ENCODE measurements at places on chromosomes 16 and 17. TPM values are rescaled to one million over a fixed set of nuclear protein-coding genes. Genes with fewer than 3 reads are reported as not detected.

Gene NME1
- 188 TPM for total RNA-seq

Gene TMEM94
- 69.9 TPM for total RNA-seq

Gene CORO1A
- total RNA-seq: 987 TPM

Gene CMTR2
- 23.8 TPM for total RNA-seq

Gene TPSAB1
- total RNA-seq: 6.6 TPM

Gene SLC6A2
- total RNA-seq: not detected

Gene REXO5
- total RNA-seq: 15.8 TPM

- H3K27me3 ChIP-seq: no peaks in the 10 kb centered on the region
- no peaks in the 10 kb centered on the region for H3K36me3 ChIP-seq
These were observed 205.6 kb downstream of the GRIN2A start for GRCh38 chr16:9976601-9977000.

DNA sequence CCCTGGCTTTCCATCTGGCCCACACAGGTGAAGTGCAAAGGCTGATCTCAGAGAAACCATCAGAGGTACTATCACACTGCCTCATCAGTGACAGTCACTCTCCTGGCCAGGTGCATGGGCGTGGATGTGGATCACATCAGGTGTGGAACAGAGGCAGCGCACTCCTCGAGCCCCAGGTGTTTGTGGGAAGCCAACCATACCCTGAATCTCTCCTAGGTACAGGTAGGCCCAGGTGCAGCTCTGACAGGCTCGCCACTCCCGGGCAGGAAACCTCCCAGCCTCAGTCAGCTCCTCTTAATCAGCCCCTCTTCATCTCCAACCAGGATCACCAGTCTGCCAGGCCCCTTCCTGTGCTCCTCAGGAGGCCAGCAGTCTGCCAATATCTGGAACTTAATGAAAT, 31.7 kb downstream of the TLE7 start:
- DNase-seq: no peak
- H3K4me1 ChIP-seq: peaks cover 2% of the 10 kb centered on the region
- H3K4me3 ChIP-seq: no peak overlapping the region
- peaks cover 27% of the 10 kb centered on the region for H3K27me3 ChIP-seq
- no peak overlapping the region for H3K27ac ChIP-seq
- H3K36me3 ChIP-seq: no peaks in the 10 kb centered on the region

- H3K36me3 ChIP-seq: peaks cover 12% of the 10 kb centered on the region
- peak overlapping the region; percentile 99 for H3K27ac ChIP-seq
- peaks cover 71% of the 10 kb centered on the region for H3K4me1 ChIP-seq
- DNase-seq: peak; percentile 93
- H3K27me3 ChIP-seq: no peaks in the 10 kb centered on the region
These were observed 2.9 kb downstream of the RNASEK start for GRCh38 chr17:7014995-7015958.

- peaks cover 2% of the 10 kb centered on the region for H3K27me3 ChIP-seq
- peak overlapping the region; percentile 86 for H3K4me3 ChIP-seq
- H3K4me1 ChIP-seq: peaks cover 23% of the 10 kb centered on the region
- no peaks in the 10 kb centered on the region for H3K36me3 ChIP-seq
- peak overlapping the region; percentile 30 for H3K27ac ChIP-seq
- DNase-seq: no peak
These were observed 698 bp downstream of the ACBD4 start for GRCh38 chr17:45135978-45136791.

- H3K36me3 ChIP-seq: no peaks in the 10 kb centered on the region
- no peak overlapping the region for H3K4me3 ChIP-seq
These were observed 252.4 kb upstream of the CACNG5 start for GRCh38 chr17:66582373-66583111.

GRCh38 chr16:15915555-15916081, 27.2 kb upstream of the CEP20 start:
- no peak overlapping the region for H3K4me3 ChIP-seq
- DNase-seq: no peak
- H3K36me3 ChIP-seq: no peaks in the 10 kb centered on the region
- no peak overlapping the region for H3K27ac ChIP-seq
- H3K27me3 ChIP-seq: no peaks in the 10 kb centered on the region

- no peak overlapping the region for H3K27ac ChIP-seq
- H3K4me3 ChIP-seq: no peak overlapping the region
- no peaks in the 10 kb centered on the region for H3K36me3 ChIP-seq
- no peak for DNase-seq
- H3K4me1 ChIP-seq: no peaks in the 10 kb centered on the region
- peaks cover 11% of the 10 kb centered on the region for H3K27me3 ChIP-seq
These were observed 73.7 kb downstream of the IRX3 start for GRCh38 chr16:54212893-54213292.

DNA sequence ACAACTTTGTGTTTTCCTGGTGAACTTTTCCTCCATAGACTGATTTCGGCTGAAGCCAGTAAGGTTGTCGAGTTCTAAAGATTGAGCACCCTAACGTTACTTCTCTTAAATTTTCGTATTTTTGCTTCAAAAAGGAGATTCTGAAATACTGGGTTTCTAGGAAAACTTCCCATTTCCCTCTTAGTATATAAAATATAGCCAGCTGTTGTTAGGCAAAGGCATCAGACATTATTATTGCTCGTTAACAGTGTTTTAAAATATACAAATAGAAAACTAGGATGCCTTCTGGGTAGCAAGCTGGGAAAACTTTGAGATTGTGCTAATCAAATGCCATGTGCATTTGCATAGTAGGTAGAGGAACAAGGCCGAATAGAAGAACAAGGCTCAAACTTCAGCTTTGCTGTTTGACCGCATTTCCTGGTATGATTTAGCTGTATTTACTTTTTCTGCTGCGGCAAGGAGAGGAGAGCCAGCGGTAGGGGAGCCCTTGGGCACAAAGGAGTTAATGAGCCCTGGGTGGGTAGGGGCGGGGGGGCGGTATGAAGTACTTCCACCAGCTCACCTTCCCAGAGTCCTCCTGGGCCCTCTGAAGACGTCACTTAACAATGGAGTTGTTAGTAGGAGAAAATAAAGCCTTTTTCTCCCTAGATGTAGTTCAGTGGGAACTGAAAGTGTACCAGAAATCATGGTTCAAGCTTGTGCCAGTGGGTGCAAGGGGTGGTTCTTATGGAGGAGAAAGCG, 151.9 kb downstream of the MSI2 start:
- H3K27me3 ChIP-seq: no peaks in the 10 kb centered on the region
- peak overlapping the region; percentile 30 for H3K4me3 ChIP-seq
- H3K4me1 ChIP-seq: peaks cover 23% of the 10 kb centered on the region
- DNase-seq: no peak
- peak overlapping the region; percentile 45 for H3K27ac ChIP-seq

DNA sequence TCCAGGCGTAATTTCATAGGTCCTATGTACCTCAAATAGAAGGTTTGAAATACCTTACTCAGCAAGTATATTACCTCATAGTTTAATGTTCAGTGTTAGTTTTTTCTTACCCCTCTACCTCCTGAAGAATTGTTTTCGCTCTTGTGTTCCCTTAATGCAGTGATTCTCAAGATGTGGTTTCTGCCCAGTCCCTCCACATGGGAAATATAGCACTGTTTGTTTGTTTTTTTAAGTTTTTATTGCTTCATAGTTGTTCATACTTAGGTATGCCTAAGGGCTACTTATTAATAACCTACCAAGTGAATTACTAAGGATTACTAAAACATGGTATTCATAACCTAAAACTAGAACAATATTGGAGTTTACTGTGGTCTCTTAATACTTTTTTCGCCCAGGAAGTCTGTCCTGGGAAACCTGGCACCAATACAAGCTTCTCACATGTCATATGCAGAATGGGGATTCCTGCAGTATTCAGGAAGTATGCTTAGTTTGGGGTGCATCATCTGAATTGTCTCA, 5.0 kb downstream of the RSPRY1 start:
- H3K4me1 ChIP-seq: peaks cover 32% of the 10 kb centered on the region
- H3K36me3 ChIP-seq: no peaks in the 10 kb centered on the region
- H3K27me3 ChIP-seq: no peaks in the 10 kb centered on the region
- no peak for DNase-seq
- H3K27ac ChIP-seq: no peak overlapping the region
- H3K4me3 ChIP-seq: no peak overlapping the region

GRCh38 chr16:21162661-21163151, 4.2 kb downstream of the LDAF1 start:
- H3K4me1 ChIP-seq: peaks cover 3% of the 10 kb centered on the region
- H3K36me3 ChIP-seq: no peaks in the 10 kb centered on the region
- H3K27ac ChIP-seq: no peak overlapping the region
- DNase-seq: no peak

GRCh38 chr16:31106509-31107464, 1.4 kb upstream of the BCKDK start:
- H3K27ac ChIP-seq: no peak overlapping the region
- no peak overlapping the region for H3K4me3 ChIP-seq
- no peak for DNase-seq
- no peaks in the 10 kb centered on the region for H3K36me3 ChIP-seq
- no peaks in the 10 kb centered on the region for H3K27me3 ChIP-seq

DNA sequence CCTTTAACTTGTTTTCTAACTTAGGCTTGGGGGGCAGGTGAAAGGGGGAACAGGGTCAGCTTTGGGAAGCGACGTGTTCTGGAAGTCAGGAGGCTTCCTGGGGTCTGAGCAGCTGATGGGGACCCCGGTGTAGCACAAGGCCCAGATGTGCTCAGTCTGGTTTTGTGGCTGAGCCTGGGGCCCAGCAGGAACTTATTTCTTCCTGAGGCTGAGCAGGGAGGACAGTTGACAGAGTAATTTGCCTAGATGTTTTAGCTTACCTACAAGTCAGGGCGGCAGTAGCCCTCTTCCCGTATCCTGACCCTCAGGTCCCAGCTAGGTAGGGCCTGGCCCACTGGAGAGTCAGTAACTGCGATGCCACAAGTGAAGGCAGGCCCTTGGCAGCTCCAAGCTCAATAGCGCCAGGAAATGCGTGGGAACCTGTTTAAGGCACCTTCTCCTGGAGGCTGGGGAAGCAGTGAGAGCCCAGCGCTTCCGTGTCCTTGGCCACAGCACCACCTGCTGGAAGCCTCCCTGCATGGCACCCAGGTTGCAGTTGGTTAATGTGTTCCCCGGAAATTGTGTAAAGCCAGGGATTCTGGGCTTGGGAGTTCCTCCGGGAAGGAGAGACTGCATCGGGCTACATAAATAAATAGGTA, 5.2 kb downstream of the CCR7 start:
- H3K27me3 ChIP-seq: peaks cover 3% of the 10 kb centered on the region
- peaks cover 58% of the 10 kb centered on the region for H3K4me1 ChIP-seq
- peak; percentile 86 for DNase-seq
- peak overlapping the region; percentile 97 for H3K4me3 ChIP-seq

GRCh38 chr17:909642-910323, 69.8 kb downstream of the NXN start:
- H3K36me3 ChIP-seq: no peaks in the 10 kb centered on the region
- no peak for DNase-seq
- no peaks in the 10 kb centered on the region for H3K4me1 ChIP-seq
- H3K27me3 ChIP-seq: peaks cover 32% of the 10 kb centered on the region
- H3K27ac ChIP-seq: no peak overlapping the region
- no peak overlapping the region for H3K4me3 ChIP-seq

GRCh38 chr16:84560269-84560668, 55.8 kb upstream of the MEAK7 start:
- H3K4me1 ChIP-seq: no peaks in the 10 kb centered on the region
- H3K36me3 ChIP-seq: no peaks in the 10 kb centered on the region
- peaks cover 2% of the 10 kb centered on the region for H3K27me3 ChIP-seq
- H3K27ac ChIP-seq: no peak overlapping the region
- H3K4me3 ChIP-seq: no peak overlapping the region
- no peak for DNase-seq

DNA sequence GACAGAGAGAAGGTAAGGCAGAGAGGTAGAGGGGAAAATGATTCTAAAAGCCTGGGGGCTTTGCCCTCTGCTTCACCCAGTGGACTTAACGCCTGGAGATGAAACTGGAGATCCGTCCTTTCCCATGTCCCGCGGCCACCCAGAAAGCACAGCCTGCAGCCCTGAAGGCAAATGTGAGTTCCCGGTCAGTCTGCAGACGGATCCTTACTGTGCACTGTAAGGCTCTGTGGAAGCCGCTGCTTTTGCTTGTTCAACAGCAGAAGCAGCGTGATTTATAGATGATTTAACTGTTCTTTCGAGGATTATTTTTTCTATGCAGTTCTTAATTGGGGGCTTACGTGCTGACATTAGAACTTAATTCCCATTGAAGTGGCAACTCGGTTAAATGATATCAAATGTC, 290.4 kb downstream of the FOXL1 start:
- peaks cover 7% of the 10 kb centered on the region for H3K27me3 ChIP-seq
- H3K36me3 ChIP-seq: no peaks in the 10 kb centered on the region
- H3K27ac ChIP-seq: no peak overlapping the region
- DNase-seq: no peak

- H3K36me3 ChIP-seq: no peaks in the 10 kb centered on the region
- no peaks in the 10 kb centered on the region for H3K4me1 ChIP-seq
- H3K4me3 ChIP-seq: no peak overlapping the region
- H3K27ac ChIP-seq: no peak overlapping the region
These were observed 158.7 kb downstream of the SEC14L1 start for GRCh38 chr17:77299256-77300015.

- peak; percentile 74 for DNase-seq
- peaks cover 24% of the 10 kb centered on the region for H3K36me3 ChIP-seq
- H3K4me1 ChIP-seq: peaks cover 52% of the 10 kb centered on the region
- peak overlapping the region; percentile 51 for H3K4me3 ChIP-seq
These were observed 14.0 kb downstream of the FMNL1 start for GRCh38 chr17:45235416-45236281.

DNA sequence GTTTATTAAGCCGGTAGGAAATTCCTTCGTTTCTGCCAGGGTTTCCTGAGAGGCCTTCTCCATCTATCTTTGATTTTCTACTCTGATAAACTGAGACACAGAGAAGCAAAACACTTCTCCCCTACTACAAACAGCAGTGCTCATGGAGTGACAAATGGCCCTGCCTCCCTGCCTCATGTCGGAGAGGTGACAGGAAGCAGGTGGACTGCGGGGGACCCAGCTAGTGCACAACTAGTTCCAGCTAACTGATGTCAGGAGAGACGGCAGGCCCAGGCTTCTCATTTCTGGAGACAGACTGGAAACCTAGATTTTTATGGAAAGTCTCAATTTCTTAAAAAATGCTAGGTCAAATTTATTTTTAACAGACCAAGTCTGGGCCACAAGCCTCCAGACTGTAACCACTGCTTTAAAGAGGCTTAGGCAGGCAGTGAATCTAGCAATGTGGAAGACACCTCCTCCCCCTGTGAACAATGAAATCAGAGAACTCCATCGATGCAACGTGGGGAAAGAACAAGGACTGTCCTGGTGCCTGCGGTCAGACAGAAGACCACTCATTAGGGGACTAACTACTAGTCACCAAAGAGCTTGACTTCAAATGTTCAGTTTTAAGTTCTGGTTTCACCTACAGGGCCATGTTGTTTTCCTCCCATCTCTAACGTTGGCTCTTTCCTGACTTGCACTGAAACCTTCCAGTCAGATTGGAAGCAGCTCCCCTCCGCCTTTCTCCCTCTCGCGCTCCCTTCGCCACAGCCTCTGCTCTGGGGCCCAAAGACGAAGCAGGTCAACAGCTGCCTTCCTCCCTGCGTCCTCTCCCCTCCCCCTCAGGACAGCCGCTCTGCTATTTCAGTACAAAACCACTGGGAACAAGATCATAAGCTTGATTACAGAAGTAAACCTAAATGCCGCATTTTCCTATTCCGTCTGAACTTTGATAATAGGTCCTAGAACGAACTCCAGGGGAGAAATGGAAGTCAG, 17.6 kb downstream of the GTF3C1 start:
- DNase-seq: no peak
- peak overlapping the region; percentile 18 for H3K4me3 ChIP-seq
- no peaks in the 10 kb centered on the region for H3K27me3 ChIP-seq
- H3K36me3 ChIP-seq: peaks cover 42% of the 10 kb centered on the region

GRCh38 chr16:4696905-4697847, 3.8 kb downstream of the NUDT16L1 start:
- no peak for DNase-seq
- peaks cover 6% of the 10 kb centered on the region for H3K36me3 ChIP-seq
- H3K4me3 ChIP-seq: no peak overlapping the region
- H3K27ac ChIP-seq: no peak overlapping the region

GRCh38 chr17:72434991-72435618, 314.3 kb downstream of the SOX9 start:
- DNase-seq: no peak
- no peak overlapping the region for H3K27ac ChIP-seq
- H3K36me3 ChIP-seq: no peaks in the 10 kb centered on the region
- H3K27me3 ChIP-seq: no peaks in the 10 kb centered on the region
